ENCODE measurements at places on chromosomes 4 and X.

- no peak for DNase-seq
Measured at GRCh38 chr4:124019749-124020549, 623.4 kb downstream of the SPRY1 start.

- DNase-seq = no peak
Measured at GRCh38 chr4:169135776-169136175, 125.7 kb upstream of the CBR4 start.

DNA sequence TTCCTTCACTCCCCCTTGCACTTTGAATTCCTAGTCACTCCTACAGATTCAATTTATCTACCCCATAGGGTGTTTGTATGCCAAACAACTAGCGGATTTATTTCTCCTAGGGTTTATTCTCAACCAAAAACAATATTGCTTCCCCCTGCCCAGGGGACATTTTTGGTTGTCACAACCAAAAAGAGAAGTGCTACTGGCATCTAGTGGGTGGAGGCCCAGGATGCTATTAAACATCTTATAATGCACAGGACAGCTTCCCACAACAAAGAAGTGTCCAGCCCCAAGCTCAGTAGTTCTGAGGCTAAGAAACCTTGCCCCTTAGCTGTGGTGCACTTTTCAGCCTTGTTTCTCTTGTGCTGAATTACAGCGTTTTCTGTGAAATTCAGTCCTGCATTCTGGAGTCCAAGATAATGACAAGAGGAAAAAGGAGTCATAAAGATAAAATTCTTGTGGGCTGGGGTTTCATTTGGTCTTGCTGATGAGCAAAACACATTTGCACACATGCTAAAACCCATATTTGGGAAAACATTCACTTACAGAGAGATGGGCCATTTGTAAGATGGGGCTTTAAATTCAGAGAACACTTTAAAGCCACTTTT is 11.2 kb upstream of the SYTL4 start:
- DNase-seq = no peak

GRCh38 chr4:112926819-112927218 is 122.6 kb upstream of the ANK2 start:
- DNase-seq = no peak

- DNase-seq = no peak
Measured at GRCh38 chr4:149280806-149281205, 534.8 kb downstream of the IQCM start.

DNA sequence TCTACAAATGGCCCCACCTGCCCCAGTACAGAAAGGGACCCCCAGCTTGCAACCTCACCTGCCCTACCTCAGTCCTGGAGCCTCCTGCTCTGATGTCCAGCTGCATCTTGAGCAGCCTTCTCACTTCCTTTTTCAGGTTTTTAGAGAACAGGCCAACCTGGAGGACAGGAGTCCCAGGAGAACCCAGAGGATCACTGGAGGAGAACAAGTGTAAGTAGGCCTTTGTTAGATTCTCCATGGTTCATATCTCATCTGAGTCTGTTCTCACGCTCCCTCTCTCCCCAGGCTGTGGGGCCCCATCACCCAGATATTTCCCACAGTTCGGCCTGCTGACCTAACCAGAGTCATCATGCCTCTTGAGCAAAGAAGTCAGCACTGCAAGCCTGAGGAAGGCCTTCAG is 3.6 kb downstream of the MAGEA11 start:
- DNase-seq = no peak

DNA sequence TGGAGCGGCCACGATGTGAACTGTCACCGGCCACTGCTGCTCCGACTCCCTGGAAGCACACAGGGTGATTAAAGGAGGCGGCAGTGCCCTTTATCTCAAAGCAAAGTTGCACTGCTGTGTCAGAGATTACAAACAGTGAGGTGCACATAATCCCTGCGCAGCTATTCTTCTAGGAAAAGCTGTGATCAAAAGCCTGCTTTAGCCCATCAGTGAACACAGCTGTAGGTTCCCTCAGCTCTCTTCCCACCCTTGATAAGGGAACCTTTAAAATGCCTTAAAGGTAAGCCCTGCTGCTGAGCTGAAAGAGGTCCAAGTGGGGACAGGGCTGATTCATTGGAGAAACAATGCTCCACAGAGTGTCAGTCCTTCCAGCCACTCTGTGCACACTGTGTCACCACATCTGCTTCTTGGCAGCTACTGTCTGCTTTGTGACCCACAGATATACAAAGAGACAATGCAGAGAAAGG is 127.6 kb downstream of the EIF4E start:
- no peak for DNase-seq

DNA sequence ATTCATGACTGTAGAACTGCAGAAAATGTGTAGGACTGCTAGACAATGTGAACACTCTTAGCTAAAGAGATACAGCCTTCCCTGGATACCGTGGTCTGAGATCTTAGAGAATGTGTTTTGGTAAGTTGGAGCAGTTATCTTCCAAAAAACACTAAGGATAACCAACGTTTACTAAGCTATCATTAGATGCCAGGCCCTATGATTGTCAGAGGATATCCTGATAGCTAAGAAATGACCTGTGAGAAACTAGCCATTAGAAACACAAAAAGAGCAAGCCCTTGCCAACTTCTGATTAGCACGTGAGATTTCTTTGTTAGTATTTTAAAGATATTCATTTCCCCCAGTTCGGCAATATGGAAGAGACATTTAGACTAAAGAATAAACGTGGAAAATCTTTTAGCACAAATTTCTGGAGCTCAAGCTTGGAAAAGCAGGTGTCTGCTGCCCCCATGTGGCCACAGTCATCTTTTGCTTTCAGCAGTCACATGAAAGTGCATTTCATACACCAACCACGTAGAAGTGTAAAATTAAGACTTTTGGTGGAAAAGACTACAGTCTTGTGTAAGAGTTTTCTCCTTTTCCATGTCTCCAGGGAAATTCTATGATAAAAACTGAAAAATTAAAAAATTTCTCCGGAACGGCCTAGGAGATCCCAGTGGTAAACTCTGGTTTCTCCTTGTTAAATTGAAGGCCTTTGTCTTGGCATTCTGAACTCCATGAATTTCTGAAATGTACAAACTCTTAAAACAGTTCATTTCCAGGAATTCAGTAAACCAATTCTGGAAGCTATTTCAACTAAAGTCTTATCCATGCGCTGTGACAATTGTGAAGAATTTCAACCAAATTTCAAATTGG is 136.4 kb downstream of the ZNF674 start:
- peak; percentile 29 for DNase-seq

DNA sequence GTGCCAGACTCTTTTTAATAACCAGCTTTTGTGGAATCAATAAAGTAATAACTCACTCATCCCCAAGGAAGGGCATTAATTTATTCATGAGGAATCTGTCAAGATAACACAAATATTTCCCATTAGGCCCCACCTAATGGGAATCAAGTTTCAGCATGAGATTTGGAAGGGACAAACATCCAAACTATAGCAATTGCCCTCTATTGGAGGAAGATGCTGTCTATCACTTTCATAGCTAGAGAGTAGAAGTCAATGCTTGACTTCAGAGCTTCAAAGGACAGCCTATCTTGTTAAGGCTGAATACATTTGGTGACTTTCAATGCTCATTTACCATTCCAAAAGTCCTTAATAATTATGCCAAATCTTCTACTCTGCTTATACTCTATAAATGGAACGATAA is 84.9 kb upstream of the ATOH1 start:
- DNase-seq = no peak

DNA sequence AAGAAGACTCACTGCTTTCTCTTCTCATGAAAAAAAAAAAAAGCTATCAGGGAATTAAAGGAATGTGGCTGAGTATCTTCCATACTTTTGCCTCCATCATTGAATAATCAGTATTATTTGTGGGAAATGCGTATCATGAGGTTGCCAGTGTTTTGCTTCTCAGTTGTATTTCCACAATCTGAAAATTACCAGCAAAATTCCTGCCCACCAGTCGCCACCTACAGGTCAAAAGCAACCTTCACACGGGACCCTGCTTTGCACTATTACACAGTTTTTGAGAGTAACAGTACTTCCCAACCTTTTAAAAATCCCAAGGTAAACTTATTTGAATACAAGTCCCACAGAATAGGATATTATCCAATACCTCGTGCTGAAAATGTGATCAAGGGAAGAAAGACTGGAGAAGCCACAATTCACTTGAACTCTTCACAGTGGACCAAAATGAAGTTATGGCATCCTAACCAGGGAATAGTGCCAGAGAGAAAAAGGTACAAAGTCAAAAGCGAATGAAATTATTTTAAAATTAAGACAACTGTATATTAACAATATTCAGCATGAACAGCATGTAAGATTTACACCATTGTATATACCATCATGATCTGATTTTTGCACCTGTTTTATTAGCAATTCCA is 30.4 kb downstream of the PGRMC1 start:
- no peak for DNase-seq

- no peak for DNase-seq
Measured at GRCh38 chrX:52346174-52347165, 22.4 kb upstream of the XAGE2 start.

- no peak for DNase-seq
Measured at GRCh38 chr4:94588896-94589693, 137.4 kb downstream of the PDLIM5 start.

DNA sequence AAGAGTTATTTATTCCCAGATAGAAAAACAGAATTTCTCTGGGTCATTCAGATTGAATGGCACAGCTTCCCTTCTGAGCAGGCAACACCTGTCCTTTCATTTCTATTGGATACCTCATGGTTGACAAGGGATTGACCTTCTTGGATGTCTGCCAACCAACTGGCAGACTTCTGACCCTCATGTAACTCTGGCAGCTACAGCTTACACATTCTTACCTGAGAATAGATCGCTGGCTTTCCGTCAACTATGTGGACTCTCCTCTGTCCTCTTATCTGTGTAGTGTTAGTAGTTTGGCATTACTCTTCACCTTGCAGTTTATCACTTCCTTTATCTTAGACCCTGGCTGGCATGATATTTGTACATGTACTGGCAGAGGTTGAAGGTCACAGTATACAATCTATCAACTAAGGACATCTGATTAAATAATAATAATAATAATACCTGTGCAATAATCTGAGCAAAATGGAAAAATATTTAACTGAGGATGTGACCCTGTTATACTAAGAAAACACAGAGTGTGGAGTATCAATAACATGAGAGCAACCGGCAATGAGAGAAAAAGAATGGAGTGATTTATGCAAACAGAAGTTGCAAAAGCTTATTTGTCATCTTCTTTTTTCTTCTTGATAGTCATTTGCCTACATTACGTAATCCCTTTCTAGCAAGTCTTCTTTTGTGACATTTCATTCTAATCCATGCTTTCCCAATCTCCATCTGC is 1118.2 kb downstream of the ARAP2 start:
- no peak for DNase-seq

- peak; percentile 77 for DNase-seq
Measured at GRCh38 chr4:10456595-10457254, 501 bp downstream of the ZNF518B start.

Measured in stimulated activated effector memory CD8-positive, alpha-beta T cell treated with anti-CD3 and anti-CD28 coated beads, Interleukin-12 subunit alpha, Interleukin-12 subunit beta, amount 100 ng/mL, for 72 hours (primary cell).